Activated B cell treated with CpG ODN at 0.5 μM for 24 hours (primary cell): ENCODE measurements at places on chromosomes 13 and 19. TPM values are rescaled to one million over a fixed set of nuclear protein-coding genes. Genes with fewer than 3 reads are reported as not detected.

- DNase-seq, result peak; percentile 47
Observed at GRCh38 chr19:19628501-19629134, 598 bp upstream of the LPAR2 start.

DNA sequence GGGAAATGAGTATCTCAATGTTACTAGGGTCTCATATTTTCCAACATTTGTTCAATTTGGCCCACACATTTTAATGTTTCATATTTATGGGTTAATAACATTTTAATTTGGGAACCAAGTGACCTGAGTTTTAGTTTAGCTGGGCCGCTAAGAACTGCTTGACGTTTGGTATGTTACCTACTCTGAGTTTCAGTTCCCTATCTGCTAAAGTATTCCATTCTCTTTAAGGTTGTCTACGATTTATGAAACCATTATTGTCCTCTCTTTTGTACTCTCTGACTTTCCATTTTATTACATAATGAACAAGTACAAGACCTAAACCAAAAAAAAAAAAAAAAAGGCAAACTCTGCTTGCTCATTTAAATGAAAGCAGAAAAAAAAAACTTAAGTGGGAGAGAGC is 89.9 kb downstream of the FGF14 start:
- no peak for DNase-seq

GRCh38 chr19:21910318-21910717 is 74.3 kb upstream of the ZNF43 start:
- DNase-seq, result no peak

GRCh38 chr13:30141775-30142485 is 165.4 kb downstream of the KATNAL1 start:
- DNase-seq, result no peak

- no peak for DNase-seq
Observed at GRCh38 chr13:50580684-50581305, 262.7 kb downstream of the DLEU7 start.

Gene PRSS57
- not detected in 2 replicates for total RNA-seq
